ENCODE measurements at places on chromosomes 16 and 17.

- peak; percentile 98 for DNase-seq
Measured at GRCh38 chr17:68035131-68035522, 408 bp upstream of the KPNA2 start.

DNA sequence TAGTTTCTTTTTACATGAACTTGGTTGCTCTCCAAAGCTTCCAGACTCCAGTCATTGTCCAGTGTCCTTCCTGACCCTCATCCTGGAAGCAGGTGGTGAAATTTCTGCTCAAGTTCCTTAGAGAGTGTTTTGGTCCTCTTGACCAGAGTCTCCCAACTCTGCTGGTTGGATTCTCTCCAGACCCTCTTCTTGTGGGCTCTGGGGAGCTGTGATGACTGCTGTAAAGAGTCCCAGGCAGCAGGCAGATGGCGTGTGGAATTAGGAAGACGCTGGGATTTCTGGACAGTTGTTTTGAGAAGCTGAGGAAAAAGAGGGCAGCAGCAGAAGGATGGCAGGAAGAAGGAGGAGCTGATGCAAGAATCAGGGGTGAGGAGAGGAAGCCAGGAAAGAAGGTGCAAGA lies 1.6 kb upstream of the SEZ6 start:
- DNase-seq: no peak

DNA sequence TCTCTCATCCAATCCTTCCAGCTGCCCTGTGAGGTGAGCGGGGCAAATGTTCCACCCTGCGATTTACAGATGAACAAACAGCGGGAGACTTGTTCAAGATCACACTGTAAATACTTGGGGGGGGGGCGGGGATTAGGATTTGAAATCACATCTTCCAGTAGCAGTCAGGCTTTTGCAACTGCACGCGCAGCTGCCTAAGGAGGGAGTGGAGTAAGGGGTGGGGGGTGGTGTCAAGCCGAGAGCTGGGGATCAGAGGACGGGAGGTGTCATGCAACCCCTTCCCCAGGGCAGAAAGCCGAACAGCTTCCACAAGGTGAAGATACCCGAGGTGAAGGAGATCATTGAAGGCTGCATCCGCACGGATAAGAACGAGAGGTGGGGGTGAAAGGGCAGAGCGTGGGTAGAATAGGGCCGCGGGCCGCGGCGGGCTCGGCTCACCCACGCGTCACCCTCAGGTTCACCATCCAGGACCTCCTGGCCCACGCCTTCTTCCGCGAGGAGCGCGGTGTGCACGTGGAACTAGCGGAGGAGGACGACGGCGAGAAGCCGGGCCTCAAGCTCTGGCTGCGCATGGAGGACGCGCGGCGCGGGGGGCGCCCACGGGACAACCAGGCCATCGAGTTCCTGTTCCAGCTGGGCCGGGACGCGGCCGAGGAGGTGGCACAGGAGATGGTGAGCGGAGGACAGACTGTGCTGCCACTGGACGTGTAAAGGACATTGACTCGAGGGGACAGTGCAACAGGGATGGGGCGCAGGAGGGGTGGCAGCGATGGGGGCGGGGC lies 4.6 kb downstream of the WNK4 start:
- DNase-seq: no peak

- no peak for DNase-seq
Measured at GRCh38 chr16:6835941-6836340, 496.7 kb upstream of the RBFOX1 start.

GRCh38 chr16:26275021-26275590 lies 583.3 kb downstream of the HS3ST4 start:
- no peak for DNase-seq

- no peak for DNase-seq
Measured at GRCh38 chr17:41538565-41538991, 10.5 kb upstream of the KRT19 start.

DNA sequence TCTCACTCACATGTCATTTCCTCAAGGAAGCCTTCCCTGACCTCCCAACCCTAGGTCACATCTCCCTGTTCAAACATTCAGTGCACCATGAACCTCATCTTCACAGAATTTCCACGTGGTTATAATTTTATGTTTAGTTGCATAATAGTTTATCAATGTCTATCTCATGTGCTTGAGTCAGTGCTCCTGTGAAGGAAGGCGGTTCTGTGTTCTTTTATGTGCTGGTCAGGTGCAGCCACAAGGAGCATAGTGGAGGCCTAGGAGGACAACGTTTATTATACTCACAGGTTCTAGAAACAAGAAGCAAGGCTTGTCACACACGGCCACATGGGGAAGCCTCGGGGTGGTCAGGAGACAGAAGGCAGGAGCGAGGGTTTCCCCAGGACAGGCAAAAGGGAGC lies 34.5 kb upstream of the SCNN1B start:
- no peak for DNase-seq

DNA sequence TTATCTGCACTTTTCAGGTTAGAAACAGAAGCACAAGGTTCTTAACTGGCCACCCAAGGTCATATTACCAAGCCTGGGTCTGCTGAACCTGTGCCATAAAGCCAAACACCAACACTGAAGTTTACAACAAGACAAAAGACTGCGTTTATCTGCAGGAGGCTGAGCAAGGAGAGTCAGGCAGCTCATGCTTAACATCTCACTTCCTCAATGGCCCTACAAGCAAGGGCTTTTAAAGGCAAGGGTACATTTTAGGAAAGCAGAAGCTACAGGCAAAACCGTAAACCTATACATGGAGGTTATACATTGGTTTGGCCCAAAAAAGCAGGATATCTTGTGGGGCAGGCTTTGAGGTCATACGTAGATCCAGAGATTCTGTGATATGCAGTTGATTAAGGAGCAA lies 91.2 kb downstream of the GNAO1 start:
- no peak for DNase-seq

DNA sequence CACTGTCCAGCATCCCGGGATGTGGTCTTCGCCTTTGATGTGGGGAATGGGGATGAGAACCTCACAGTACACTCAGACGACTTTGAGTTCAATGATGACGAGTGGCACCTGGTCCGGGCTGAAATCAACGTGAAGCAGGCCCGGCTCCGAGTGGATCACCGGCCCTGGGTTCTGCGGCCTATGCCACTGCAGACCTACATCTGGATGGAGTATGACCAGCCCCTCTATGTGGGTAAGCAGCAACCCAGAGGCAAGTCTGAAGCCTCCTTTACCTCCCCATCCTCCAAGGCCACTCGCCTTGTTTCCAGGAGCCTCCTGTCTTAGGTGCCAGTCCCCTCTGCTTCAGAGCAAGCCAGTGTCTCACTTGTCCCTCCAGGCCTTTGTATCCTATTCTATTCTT lies 10.2 kb downstream of the CNTNAP1 start:
- DNase-seq: no peak

Data from neural progenitor cell (in vitro differentiated cells).